A375 (cell line): ENCODE measurements at places on chromosomes 16 and 17. TPM values are rescaled to one million over a fixed set of nuclear protein-coding genes. Genes with fewer than 3 reads are reported as not detected.

Gene TMIGD1
- not detected in 2 replicates for total RNA-seq

Gene PTX4
- not detected in 2 replicates for total RNA-seq

Gene HAP1
- total RNA-seq = 0.15 TPM in 1 of 2 replicates, not detected in the other

Gene ADAMTS18
- 0.04 and 0.13 TPM in 2 replicates for total RNA-seq
